ENCODE measurements at places on chromosomes 12 and 14.

- no peak for DNase-seq
Measured at GRCh38 chr12:111410431-111411184, 4.9 kb downstream of the SH2B3 start.

GRCh38 chr14:104091927-104092771 is 6.6 kb downstream of the ASPG start:
- DNase-seq = no peak

DNA sequence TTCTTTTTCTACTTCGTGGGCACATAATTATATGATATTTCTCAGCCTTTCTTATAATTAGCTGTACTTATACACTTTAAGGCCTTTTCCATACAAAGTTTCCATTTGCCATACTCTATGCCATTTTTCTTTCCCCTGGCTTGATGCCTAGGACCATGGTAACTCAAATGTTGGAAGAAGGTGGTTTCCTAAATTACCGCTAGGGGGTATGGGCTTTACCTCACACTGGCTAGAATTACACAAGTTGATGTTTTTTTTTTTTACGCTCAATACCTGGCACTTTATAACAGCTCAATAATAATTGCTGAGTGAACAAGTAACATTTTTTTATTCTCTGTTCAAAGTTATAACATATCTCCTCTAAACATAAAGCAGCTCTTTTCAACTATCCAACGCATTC is 306.8 kb upstream of the LRFN5 start:
- no peak for DNase-seq

DNA sequence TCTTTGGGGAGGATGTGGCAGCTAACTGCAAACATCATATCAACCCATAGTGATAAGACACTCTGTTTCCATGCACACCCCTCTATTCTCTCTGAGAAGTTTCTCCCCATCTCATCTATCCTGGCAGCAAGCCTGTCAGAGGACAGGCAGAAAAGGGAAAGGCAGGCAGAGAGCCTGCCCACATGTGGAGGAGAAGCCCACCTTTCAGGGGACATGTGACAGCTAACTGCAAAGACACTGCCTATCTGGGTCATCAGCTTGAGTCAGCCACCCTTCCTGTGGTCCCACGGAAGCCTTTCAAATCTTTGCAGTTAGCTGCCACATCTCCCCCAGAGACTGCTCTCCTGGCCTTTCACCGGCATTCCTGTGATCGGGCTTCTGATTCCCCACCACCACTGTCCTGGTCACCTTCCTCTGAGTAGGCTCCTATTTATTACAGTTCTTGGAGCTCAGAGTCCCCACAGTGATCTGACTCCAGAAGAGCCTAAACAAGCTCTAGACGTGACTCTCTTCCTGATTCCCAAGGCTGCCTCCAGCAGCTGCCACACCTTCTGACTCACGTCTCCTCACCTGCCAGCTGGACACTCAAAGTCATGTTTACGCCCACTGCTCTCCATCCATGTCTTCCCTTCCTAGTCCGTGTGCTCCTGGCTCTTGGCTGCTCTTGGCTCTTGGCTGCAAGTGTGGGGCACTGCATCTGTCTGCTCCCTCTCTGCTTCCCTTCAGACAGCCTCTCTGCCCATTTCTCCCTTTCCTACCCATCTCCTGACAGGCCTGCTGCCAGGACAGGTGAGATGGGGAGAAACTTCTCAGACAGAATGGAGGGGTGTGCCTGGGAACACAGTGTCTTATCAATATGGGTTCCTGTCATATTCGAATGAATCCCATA is 7.5 kb upstream of the KRT1 start:
- DNase-seq = no peak

- DNase-seq = no peak
Measured at GRCh38 chr12:12627308-12627827, 15.7 kb downstream of the CREBL2 start.

DNA sequence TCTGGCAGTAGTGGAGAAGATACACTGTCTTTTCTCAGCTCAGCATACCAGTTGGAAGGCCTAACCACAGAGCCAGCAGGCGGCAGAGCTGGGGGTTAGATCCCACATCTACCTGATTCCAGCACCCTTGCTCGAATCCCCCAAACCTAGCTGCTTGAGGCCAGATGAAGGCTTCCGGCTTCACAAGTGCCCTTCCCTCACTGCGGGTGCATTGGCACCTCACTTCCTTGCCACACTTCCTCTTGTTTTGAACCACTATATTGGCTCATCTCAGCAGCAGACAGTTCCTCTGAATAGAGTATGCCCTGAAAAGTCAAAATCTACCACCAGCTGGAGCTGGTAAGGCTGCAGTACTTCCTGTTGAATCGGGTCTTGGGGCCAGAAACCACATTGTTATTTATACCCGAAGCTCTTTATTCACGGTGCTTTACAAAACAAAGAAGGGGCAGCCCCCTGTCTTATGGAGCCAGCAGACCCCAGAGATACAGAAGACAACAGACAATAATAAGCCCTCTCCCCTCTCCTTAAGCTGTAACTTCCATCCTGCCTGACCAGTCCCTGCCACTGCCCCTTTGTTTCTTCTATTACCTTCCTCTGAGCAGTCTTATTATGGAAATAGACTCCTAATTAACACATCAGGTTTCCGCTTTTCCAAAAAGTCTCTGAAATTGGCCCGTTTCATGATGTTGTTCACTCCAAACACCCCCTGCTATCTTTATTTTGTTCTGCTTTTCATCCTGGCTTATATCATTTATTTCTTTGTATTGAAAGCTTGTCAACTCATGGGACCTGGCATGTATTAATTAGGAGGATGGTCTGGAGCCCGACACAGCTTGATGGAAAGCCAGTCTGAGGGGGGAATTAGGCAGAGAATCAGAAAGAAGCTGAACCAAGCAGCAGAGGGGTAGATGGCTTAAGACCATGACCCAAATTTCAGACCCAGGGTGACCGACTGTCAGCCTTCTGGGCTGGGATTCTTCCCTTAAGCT is 233.5 kb downstream of the EFCAB11 start:
- DNase-seq = peak; percentile 94

DNA sequence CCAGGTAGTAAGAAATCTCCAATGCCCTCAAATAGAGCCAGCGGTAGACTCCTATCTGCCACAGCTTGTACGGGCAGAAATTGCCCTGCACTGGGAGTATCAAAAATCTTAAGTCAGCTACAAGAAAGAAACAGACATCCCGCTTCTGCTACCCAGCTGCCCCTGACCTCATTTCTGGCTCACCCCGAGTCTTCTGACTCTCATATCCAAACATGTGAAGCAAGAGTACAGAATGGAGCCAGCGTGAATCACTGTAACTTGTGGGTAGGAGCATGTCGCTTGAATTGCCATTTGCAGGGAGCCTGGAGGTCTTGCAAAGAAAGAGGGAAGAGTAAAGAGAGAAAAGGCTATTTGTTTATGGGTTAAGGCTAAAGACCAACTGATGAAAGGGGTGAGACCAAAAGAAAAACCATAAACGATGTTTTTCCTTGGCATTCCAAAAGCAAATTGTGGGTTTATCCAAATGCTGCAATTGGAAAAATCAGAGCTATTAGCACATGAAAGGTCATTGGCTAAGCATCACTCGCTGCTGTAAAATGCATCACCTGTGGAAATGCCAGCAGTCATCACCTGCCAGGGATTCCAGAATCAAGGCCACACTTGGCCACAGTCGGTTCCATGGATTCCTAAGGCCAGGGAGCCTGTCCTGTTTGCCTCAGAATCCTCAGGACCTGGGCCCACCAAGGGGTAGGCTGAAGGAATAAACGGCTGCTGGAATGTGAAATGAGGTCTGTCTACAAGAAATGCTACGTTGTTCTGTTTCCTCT is 86.6 kb downstream of the FOXN3 start:
- DNase-seq = no peak

DNA sequence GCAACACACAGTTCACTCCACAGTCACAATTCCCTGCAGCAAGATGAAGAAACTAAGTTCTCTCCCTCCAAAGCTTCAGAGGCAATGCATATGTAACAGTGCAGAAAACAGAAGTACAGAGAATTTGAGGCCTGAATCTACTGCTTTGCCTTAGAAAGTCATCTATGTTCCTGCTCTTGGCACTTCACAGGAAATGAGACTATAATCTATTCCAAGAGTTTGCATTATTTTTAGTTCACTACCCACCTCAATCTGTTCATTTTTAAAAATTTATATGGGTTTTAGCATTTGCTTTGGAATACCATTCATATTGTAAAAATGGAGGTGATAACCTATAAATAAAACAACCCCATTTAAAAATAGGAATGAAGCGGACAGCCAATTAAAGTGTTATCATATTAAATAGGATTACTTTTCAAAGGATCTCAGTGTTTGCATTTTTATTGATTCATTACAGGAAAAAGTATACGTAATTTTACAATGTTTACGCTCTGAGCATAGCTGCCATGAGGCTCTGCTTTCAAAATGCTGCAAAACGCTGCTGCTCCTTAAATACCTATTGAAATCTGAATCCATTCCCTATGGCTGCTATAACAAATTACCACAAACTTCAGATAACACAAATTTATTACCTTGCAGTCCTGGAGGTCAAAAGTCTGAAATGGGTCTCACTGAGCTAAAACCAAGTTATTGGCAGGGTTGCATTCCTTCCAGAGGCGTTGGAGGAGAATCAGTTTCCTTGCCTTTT is 60.0 kb downstream of the ARMH4 start:
- no peak for DNase-seq

GRCh38 chr12:32895688-32896431 is 717 bp downstream of the PKP2 start:
- no peak for DNase-seq

DNA sequence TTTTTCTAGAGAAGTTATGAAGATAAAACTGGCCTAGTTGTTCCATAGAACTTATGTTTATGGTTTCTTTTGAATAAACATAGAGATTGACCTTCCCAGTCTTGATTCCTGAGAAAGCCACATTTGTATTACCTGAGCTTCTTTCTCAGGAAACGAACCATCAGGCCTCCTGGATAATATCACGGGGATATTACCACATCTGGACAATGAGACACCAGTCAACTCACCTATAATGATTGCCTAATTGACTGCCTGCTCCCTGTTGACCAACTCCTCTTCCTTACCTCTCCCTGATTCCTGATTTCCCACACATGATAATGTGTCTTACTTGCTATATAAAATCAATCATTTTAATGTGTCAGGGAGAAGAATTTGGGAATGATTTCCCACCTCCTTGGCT is 822.7 kb downstream of the LRFN5 start:
- DNase-seq = no peak

DNA sequence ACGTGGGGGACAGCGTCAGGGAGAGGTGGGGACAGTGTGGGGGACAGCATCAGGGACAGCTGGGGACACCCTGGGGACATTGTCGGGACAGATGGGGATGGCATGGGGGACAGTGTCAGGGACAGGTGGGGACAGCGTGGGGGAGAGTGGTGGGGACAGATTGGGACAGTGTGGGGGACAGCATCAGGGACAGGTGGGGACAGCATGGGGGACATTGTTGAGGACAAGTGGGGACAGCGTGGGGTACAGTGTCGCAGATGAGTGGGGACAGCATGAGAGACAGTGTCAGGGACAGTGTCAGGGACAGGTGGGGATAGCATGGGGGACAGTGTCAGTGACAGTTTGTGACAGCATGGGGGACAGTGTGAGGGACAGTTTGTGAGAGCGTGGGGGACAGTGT is 240.9 kb downstream of the TMEM121 start:
- DNase-seq = no peak

- DNase-seq = no peak
Measured at GRCh38 chr12:95411466-95411865, 62.5 kb upstream of the METAP2 start.

DNA sequence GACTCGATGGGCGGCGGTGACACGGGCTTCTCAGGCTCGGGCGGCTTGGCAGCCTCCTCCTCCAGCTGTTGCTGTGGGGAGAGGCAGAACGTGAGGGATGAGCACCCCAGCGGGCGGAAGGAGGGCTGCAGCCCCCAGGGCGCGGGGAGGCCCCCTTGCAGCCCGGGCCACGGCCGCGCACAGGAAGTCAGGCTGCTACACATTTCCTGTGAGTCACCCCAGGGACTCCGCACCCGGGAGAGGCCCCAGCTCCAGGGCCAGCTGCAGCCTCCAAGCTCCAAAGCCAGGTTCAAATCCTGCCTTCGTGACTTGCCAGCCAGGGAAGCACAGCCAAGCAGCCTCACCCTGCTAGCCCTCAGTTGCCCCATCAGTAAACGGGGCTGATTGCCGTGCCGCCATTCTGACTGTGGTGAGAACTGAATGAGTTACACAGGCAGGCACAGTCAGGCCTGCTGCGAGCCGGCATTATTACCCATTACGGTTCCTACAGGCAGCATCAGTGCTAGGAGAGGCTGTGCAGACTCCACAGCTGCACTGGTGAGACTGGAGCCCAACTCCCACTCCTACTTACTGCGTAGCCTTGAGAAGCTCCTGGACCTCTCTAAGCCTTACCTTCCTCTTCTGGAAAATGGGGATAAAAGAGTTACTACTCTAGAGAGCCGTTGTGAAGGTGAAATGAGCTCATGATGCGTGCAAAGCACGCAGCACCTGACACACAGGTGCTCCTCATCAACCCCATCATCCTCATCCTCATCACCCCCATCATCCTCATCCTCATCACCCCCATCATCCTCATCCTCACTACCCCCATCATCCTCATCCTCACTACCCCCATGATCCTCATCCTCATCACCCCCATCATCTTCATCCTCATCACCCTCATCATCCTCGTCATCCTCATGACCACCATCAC is 100.9 kb downstream of the NCOR2 start:
- DNase-seq = peak; percentile 86

- DNase-seq = no peak
Measured at GRCh38 chr14:95253039-95253630, 66.6 kb downstream of the CLMN start.

- peak; percentile 89 for DNase-seq
Measured at GRCh38 chr14:92677087-92677668, 71.2 kb downstream of the LGMN start.

- no peak for DNase-seq
Measured at GRCh38 chr14:101826351-101826750, 64.8 kb downstream of the PPP2R5C start.

- no peak for DNase-seq
Measured at GRCh38 chr12:113120670-113121370, 14.7 kb downstream of the RASAL1 start.

DNA sequence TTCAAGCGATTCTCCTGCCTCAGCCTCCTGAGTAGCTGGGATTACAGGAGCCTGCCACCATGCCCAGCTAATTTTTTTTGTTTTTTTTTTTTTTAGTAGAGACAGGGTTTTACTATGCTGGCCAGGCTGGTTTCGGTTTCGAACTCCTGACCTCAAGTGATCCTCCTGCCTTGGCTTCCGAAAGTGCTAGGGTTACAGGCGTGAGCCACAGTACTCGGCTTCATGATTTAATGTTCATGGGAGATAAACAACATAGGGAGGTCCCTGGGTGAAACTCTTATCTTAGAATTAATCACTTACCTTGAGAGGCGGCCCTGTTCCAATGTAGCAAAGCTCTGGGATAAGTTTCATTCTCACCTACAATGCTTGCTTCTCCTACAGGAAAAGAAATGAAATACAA is 48.3 kb downstream of the SEL1L start:
- DNase-seq = no peak

- no peak for DNase-seq
Measured at GRCh38 chr12:119728444-119728745, 60.5 kb downstream of the PRKAB1 start.

GRCh38 chr14:102774391-102775153 is 2.7 kb upstream of the TRAF3 start:
- peak; percentile 25 for DNase-seq

All from GDM1 (cell line).